ENCODE measurements at places on chromosomes 7 and 10.

GRCh38 chr10:11601670-11602069, 9.8 kb downstream of the USP6NL start:
- DNase-seq = no peak

DNA sequence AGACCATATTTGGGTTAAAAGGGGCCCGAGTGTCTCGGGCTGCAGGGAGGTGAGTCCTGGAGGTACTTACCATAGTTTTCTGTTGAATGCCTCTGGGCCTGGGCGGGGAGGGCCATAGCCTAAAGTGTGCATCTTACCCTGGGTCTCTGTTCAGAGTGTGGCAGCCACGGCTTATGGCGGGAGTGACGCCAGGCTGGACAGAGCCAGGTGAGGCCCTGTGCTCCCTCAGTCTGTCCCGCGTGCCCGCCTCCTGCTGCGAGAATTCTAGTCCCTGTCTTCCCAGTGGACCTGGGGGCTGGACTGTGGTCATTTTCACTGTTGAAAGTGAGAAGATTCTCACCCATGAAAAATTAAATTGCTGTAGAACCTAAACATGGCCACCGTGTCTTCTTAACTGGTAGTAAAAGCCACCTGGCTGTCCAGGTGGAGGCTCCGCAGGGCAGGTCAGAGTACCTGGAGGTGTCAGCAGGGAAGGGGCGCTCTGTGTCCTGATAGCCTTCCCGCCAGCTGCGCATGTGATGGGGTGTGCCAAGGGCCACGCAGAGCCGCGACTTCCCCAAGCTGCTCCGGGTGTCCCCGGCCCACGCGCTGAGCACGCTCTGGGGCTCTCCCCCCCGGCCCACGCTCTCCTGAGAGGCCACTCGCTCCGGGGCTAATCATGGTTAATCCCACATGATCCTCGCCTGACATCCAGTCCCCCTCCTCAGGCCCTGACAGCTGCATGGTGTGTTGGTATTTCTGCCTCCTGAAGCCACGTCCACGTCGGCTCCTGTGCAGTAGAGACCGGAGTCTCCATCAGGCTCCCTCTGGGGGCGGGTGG, 20.3 kb downstream of the INPP5A start:
- DNase-seq = no peak

DNA sequence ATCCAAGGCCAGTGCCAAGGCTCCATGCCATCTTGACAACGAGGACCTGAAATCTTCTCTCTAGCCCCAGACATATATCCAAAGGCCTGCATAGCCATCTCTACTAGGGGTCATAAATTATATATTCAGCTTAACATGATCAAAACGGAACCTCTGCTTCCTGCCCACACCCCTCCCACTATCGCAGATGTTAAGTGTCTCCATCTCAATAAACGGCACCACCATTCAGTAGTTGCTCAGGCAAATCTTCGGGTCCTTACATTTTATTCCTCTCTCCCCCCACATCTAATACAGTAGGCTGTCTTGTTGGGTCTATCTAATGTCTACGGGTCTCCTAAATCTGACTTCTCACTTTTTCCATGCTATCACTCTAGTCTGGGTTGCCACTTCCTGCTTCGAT, 201.1 kb upstream of the PLXNA4 start:
- no peak for DNase-seq

- DNase-seq = no peak
These were observed 213.4 kb downstream of the USP6NL start for GRCh38 chr10:11397980-11398580.

- no peak for DNase-seq
These were observed 82.7 kb downstream of the SMURF1 start for GRCh38 chr7:99061001-99061776.

GRCh38 chr7:131737746-131738465, 181.5 kb upstream of the PODXL start:
- no peak for DNase-seq

DNA sequence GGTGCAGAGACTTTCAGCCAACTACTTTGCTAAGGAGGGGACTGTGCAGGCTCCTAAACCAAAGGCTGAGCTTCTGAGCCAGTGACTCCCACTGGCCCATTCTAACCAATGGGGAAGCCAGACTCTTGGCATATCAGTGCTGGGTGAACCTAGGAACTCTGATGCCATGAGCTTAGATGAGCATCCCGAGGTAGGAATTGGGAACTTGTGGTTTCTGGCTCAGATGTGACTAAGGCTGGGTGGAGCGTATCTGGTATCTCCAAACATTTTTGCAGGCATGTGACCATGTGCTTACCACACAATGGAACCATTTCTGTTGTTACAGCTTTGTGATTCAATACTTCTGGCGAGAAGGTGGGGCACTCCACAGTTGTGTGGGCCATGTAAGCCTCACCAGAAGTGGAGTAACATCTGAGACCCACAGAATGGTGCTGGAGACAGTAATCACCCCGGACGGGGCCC, 2.5 kb upstream of the AVPI1 start:
- no peak for DNase-seq

- no peak for DNase-seq
These were observed 197.4 kb upstream of the PRPS1L1 start for GRCh38 chr7:18225067-18225466.

GRCh38 chr7:92608380-92609322, 18.5 kb upstream of the FAM133B start:
- no peak for DNase-seq

GRCh38 chr10:5560142-5560816, 35.5 kb downstream of the CALML3 start:
- no peak for DNase-seq

- DNase-seq = no peak
These were observed 401.2 kb downstream of the THSD7A start for GRCh38 chr7:11430841-11431240.

DNA sequence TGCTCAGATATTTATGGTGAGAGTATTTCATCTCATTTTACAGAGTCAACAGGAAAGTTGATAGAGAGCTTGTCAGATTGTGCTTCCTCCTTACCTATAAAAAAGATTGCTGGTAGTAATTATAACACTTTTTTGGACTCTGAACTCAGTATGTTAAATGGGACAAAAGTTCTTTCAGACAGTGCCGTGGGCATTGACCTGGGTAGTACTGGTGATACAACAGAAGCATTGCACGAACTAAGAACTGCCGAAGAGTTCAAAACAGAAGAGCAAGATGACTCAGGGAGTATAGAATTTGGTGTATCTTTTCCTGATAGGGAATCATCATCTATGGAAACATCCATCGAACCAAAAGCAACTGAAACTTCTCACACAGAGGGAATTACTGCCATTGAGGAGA, 58.6 kb downstream of the LOXL4 start:
- DNase-seq = no peak

DNA sequence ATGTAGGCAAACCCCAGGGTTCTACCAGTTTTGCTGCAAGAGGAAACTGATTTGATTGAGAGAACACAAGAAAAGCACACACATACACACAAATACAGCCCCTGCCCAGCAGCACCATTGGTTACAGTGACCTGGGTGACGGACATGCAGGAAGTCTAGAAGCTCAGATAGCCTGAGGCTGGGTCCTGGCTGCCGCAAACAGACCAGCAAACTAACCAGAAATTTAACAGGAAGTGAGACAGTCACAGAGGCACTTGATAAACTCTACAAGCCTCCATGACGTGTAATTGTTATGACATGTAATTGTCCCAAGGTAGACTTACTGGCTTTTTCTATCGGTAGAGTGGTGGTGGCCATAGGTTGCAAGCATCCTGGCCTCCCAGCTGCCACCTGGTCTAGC, 58.9 kb downstream of the PRKAR2B start:
- no peak for DNase-seq

GRCh38 chr10:23362879-23363792, 18.5 kb upstream of the C10orf67 start:
- DNase-seq = no peak

GRCh38 chr7:125090596-125090995, 161.0 kb upstream of the POT1 start:
- no peak for DNase-seq

- no peak for DNase-seq
These were observed 11.3 kb downstream of the FAM221A start for GRCh38 chr7:23691320-23691719.

GRCh38 chr10:102299873-102300272, 54.5 kb downstream of the GBF1 start:
- no peak for DNase-seq

DNA sequence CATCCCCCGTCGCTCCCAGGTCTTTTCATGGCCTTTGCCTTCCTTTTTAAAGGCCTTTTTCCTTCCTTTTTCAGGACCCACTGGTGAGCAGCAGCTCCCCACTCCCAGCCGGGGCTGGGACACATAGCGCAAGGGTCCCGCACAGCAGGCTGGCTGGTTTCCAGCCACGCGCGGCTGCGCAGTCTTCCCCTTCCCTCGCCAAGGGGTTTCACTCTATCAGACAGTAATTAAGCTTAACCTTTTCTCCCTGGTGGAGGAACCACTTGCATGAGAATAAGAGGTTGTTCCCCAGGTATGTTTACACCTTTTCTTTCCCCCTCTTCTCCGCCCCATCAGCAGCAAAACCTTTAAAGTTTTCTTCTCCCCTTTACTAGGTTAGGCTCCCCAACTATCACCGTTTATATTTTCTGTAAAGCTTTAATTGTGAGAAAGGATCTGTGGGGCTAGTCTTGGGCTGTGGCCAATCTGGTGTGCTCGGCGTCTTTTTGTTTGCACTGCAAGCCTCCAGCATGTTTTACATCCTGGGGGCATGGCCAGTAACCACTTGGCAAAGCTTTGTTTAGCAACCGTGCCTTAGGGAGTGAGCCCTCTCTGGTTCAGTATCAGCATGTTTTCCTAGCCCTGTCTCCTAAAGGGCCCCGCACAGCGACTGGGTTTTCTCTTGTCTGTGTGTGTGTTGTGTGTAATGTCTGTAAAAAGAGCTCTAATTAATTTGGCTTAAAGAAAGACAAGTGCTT, 219.6 kb downstream of the PHF14 start:
- no peak for DNase-seq

- no peak for DNase-seq
These were observed 24.6 kb downstream of the ABRAXAS2 start for GRCh38 chr10:124826262-124826661.

DNA sequence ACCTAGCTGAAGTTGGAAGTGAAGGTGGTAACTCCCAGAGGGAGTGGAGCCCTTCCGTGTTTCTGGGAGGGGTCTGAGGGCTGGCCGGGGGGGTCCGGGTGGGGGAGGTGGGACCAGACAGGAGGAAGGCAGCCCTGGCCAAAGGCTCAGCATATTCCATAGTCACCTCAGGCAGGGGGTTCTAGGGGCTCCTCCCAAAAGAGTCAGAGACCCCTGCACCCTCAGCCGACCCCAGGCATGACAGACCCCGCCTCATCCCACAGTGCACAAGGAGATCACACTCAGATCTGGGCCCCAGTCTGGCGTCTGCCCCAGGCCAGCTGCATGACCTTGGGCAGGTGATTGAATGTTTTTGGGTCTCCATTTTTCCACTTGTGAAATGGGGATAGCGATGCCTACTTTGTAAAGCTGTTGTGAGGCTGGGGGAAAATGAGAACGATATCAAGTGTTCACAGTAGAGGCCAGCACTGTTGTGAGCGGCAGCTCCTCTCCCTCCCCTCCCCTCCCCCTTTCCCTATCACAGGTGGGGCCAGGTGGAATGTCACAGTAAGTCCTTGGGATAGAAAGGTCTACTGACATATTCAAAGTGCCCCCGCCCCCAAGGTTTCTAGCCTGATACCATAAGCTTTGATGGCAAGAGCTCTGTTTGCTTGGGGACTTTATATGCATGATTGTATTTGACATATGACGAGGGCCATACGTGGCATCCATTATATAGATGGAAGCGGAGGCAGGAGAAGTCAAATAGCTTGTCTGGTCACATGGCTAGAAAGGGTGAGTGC, 33.3 kb downstream of the DNAJB12 start:
- no peak for DNase-seq

- no peak for DNase-seq
These were observed 147.0 kb downstream of the PPP1R9A start for GRCh38 chr7:95054386-95054785.

- DNase-seq = no peak
These were observed 16.8 kb downstream of the LAT2 start for GRCh38 chr7:74226633-74227032.

GRCh38 chr10:113076949-113077348, 126.9 kb downstream of the TCF7L2 start:
- DNase-seq = no peak

GRCh38 chr7:75776295-75776971, 4.4 kb upstream of the CCL26 start:
- peak; percentile 2 for DNase-seq

DNA sequence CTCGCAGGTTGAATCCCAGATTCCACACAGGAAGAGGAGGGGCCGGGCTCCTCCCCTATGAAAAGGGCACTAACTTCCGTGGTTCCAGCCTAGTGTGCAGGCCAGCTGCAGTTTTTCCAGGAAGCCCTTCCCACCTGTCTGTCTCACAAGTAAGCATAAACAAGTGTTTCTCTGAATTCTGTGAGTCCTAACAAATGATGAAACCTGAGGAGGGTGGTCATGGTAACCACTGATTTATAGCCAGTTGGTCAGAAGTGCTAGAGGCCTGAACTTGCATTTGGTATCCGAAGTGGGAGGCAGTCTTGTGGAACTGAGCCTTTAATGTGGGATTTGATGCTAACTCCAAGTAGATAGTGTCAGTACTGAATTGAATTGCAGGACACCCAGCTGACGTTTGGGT, 54.7 kb upstream of the STEAP4 start:
- no peak for DNase-seq

DNA sequence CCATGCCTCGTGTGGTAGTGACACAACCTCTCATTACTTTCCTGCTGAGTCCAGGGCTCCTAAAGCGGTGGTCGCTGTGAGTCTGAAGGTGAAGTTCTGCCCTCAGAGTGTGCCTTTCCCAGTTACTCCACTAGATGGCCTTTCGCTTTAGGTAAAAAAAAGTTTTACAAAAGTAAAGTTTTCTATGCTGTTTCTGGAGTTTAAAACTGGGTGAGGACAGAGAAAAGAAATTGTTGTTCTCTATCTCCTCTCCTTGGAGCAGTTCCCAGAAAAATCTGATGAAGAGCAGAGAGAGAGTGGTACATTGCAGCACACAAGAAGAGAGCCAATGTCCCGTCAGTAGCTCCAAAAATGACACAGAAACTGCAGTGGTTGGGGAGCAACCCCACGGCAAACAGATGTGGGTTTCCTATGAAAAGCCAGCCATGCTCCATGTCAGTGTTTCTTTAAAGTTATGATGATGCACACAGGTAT, 257.1 kb downstream of the GLI3 start:
- no peak for DNase-seq

DNA sequence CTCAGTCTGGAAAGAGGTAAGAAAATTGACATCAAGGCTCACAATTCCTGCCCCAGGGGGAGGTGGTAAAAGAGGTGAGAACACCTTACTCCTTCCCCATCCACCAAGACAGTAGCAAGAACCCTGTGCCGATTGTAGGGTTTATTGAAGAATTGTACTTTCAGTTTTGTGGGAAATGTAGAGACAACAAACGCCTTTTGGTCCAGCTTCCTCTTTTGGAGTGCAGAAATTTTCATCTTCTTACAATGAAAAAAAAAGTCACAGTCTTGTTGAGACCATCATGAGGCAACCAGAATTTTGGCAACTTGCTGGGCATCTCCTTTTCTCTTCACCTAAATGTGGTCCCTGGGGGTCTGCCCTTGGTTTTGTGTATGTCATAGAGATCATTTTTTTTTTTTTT, 217.7 kb downstream of the TMEM178B start:
- no peak for DNase-seq

- DNase-seq = no peak
These were observed 78.9 kb downstream of the SVIL start for GRCh38 chr10:29555746-29556481.

All from stimulated activated CD4-positive, alpha-beta T cell treated with anti-CD3 and anti-CD28 coated beads, Interleukin-1b, Interleukin-23, amount 100 ng/mL, for 1 hour (primary cell).